CD4-positive, alpha-beta T cell treated with Interleukin-17A for 1 hour (primary cell): ENCODE measurements at places on chromosomes 13 and 19.

DNA sequence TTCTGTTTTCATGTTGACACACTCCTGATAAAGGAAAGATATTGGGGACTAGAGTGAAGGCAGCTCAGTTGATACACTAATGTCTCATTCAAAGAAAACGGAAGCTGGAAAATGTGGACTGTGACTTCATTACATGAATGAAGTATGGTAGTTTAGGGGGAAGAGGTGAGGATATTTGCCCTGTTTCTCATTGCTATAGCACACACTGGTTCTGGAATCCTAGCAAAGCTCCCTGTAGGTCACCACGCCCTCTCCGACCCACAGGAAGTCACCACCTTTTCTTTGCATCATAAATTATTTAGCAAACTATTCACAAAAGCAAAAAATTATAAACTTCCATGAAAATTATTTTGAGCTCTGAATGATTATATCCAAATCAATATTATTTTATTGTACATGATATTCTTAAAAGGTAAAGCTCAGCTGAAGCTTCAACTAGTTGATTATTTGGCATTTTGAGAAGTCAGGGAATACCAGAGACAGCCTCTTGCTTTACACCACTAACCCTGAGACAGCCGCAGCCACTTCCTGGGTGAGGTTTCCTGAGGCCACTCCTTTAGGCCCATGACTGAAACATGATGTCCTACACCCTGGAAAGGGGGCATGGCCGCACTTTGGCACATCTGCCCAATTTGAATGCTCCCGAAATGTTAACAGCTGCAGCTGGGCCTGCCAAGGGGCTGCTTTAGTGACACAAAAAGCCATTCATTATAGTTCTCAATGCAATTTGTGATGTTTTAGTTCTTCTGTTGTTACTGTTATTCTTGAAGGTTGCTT lies 50.0 kb upstream of the WDFY2 start:
- peak; percentile 57 for DNase-seq

- no peak for DNase-seq
Measured at GRCh38 chr13:42401376-42401775, 129.4 kb downstream of the AKAP11 start.

DNA sequence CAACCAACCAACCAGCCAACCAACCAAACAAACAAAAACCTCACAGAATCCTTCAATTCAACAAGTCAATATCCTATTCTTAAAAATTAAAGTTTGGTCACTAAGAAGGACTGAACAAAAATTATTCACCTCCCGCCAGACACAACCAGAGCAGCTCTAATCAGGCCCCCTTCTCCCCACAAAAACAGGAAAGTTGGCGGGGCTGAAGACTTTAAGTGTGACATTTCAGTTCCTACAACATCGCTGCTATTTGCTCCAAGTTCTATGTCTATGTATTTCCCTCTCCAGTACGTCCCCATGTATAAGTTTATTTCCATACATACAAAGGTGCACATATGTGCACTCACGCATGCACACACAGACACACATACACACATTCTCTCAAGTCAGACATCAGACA lies 32.8 kb upstream of the STK24 start:
- no peak for DNase-seq

DNA sequence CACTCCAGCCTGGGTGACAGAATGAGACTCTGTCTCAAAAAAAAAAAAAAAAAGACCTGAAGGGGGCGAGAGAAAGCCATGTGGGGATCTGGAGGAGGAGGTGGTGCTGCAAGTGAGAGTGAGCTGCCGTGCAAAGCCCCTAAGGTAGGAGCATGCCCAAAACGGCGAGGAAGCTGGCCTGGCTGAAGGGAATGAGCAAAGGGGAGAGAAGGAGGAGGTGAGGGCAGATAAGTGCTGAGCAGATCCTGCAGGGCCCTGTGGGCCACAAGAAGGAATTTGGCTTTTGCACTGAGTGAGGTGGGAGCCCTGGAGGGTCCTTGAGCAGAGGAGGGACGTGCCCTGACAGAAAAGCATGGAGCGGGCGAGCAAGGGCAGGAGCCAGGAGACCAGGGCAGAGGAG lies 19.4 kb upstream of the ADGRE5 start:
- peak; percentile 63 for DNase-seq

GRCh38 chr13:21661097-21661909 lies 9.6 kb upstream of the FGF9 start:
- DNase-seq = no peak

DNA sequence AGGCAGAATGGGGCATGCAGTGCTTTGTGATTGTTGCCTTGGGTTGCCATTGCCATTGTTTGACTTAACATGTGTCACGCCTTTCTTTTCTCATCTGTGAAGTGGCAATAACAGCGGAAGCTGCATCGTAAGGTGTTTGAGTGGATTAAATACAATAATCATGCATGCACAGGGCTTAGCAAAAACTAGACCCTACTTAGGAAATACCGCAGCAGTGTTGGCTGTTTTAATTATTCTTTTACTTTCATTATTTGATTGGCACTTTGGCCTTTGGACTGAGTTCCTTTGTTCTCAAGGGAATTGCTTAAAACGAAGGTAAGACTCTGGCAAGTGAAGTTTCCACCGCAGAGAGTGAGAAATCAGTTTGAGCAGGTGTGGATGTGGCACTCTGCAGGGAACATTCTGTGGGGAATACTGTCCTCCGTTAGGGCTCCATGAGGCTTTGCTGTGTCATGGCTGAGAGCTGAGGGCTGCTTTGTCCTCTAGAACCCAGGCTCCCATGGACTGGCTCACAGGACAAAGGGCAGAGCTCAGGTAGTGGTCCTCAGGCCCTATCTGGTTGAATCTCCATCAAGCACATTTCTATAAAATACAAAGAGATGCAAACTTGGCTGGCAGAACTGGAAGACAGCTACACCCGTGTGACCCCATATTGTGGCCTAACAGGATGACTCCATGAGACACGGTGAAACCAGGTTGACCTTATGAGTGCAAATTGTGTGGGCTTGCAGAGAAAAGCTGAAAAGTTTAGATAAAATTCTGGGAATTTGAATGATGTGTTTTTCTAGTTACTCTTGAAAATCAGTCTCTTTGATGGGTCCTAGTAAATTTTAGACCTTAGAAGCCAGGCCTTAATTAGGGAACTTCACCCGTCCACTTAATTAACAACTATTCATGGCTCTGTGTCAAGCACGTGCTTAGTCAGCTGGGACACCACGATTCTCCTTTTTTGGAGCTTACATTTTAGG lies 407.2 kb downstream of the KCNRG start:
- DNase-seq = peak; percentile 52

DNA sequence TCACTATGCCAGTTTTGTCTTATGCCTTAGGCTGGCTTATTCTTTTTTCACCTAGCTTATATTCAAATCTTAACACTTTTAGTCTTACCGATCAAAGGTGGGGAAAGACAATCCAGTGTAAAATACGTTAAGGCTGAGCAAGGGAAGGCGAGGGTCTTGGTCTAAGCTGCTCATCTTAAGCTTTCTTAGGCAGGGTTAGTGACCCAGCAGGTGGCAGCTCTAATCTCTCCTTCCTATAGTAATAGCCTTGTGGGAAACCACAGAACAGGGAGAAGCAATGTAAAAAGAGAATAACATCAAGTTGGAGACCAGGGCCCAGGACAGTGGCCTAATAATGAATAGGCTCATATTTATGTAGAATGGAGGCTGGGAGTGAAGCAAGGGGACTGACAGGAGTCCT lies 45.9 kb downstream of the COG3 start:
- no peak for DNase-seq

DNA sequence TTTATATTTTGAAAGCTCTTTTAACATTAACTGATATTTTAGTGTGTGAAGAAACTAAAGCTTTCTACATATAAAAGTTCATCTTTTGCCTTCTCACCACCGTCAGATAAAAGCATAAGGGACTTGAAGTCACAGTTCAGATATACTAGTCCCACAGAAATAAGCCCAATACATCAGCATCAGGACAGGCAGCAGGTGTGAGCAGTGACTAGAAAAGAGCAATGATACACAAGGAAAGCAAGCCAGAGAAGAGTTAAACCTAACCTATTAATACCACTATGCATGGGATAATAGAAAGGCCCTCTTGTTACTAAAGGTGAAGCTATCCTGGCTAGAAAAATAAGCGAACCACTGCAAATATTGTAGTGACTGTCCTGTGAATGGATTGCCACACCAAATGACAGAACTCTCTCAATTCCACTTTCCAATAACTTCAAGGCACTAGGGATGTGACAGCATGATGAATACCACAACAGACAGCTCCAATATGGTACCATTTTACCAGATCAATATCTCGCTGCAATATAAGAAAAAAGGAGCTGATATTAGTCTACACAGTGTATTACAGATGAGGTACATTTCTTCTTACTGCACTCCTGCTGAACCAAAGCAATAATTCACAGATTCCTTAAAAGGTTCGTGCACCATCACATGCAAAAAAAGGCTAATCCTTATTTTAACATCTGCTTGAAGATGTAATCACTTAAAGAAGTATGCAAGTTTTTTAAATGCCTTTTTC lies 114.1 kb downstream of the DACH1 start:
- no peak for DNase-seq

DNA sequence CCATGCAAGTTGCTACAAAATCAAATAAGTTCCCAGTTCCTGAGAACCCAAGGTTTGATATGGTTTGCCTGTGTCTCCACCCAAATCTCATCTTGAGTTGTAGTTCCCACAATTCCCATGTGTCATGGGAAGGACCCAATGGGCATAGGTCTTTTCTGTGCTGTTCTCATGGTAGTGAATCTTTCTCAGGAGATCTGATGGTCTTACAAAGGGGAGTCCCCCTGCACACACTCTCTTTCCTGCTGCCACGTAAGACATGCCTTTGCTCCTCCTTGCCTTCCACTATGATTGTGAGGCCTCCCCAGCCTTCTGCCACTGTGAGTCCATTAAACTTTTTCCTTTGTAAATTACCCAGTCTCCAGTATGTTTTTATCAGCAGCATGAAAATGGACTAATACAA lies 28.5 kb upstream of the TSHZ3 start:
- no peak for DNase-seq

DNA sequence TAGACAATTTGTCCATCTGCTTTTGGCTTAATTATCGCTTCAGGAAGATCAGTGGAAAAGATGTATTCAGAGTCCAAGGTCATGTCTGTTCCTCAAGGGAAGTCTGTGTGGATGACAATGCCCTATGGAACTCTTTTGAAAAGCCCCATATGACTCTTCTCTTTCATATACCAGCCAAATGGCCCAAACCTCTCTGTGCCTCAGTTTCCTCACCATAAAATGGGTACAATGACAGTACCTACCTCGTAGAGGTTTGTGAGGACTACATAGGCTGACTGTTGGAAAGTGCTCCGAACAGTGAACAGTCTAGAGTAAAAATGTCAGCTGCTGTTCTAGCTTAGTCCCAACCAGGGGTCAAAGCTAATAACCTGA lies 104.6 kb downstream of the COL4A2 start:
- DNase-seq = no peak

GRCh38 chr13:95049772-95050171 lies 251.5 kb downstream of the ABCC4 start:
- DNase-seq = no peak

- no peak for DNase-seq
Measured at GRCh38 chr19:29603308-29603707, 2.8 kb upstream of the POP4 start.

DNA sequence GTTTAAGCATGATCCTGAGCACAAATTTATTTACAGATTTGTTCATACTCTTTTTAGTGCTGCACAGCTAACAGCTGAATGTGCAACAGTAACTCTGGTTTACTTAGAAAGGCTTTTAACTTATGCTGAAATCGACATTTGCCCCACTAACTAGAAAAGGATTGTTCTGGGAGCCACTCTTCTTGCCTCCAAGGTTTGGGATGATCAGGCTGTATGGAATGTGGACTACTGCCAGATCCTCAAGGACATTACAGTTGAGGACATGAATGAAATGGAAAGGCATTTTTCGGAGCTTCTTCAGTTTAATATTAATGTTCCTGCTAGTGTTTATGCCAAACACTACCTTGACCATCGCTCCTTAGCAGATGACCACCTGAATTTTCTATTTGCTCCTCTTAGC lies 16.0 kb downstream of the ZNF100 start:
- no peak for DNase-seq
